ENCODE measurements at places on chromosomes 1 and 21. TPM values are rescaled to one million over a fixed set of nuclear protein-coding genes. Genes with fewer than 3 reads are reported as not detected.

UROD gene
- 95.6 TPM for polyA plus RNA-seq

ILDR2 gene
- 16.3 TPM for polyA plus RNA-seq

MEAF6 gene
- 139 TPM for polyA plus RNA-seq

FCRL6 gene
- not detected for polyA plus RNA-seq

TAS1R2 gene
- polyA plus RNA-seq = not detected

KRTAP19-3 gene
- polyA plus RNA-seq = not detected

ARHGEF16 gene
- 4.2 TPM for polyA plus RNA-seq

GMEB1 gene
- 12.7 TPM for polyA plus RNA-seq

ZNF672 gene
- polyA plus RNA-seq = 31.5 TPM
